ENCODE measurements at places on chromosomes 5 and 9.

DNA sequence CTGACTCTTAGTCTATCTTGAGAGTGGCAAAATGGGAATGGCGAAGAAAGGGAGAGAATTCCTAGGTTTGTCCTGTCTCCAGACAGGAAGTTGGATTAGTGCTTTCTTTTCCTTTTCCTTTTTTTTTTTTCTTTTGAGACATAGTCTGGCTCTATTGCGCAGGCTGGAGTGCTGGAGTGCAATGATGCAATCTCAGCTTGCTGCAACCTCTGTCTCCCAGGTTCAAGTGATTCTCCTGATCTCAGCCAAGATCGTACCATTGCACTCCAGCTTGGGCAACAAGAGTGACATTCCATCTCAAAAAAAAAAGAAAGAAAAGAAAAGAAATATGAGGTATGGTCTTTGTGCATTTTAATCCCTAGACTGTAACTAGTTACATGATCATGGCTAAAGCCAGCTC, 12.6 kb upstream of the KIF27 start:
- no peak for DNase-seq

DNA sequence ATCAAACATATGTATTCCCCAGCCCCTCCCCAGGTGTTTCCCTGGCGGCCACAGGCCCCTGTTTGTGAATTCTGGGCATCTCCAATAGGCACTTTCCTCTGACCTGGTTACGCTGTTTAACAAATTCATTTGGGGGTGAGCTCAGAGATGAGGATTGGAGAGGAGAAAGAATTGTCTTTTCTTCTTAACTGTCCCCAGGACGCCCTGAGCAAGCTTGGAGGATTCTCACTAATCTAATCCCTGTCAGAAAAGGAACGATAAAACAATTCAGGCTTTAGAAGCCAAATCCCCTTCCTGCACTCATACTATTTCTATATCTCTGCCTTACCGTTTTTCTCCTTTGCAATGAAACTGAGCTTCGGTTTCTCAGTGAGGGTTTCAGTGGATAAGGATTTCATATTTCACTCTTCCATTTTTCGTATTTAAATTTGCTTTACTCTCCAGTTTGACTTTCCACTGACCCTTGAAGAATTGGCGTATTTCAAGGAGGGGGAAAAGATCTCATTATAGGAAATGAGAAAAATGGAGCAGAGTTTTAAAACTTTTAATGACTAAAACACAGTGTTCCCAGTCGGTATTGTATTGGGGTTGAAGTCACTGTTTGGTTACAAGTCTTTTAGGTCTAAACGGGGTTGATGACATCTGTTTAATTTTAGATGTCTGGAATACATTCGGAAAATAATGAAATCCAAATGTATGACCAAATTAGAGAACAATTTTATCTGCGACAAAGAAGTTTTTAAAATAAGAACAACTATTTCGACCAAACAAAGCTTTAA, 180.1 kb downstream of the MACROH2A1 start:
- DNase-seq = no peak

DNA sequence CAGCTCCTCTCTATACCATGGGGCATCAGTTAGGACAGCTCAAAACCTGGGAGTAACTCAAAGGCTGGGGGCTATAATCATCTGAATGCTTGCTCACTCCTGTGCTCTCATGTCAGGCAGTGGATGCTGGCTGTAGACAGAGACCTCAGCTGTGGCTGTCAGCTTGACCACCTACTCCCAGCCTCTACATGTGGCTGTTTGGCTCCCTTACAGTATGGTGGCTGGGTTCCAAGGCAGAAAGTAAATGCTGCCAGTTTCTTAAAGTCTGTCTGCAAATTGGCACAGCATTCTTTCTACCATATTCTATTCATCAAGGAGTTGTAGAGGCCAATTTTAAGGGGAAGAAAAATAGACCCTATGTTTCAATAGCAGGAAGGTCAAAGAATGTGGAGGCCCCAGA, 66.9 kb downstream of the TMC1 start:
- DNase-seq = no peak

DNA sequence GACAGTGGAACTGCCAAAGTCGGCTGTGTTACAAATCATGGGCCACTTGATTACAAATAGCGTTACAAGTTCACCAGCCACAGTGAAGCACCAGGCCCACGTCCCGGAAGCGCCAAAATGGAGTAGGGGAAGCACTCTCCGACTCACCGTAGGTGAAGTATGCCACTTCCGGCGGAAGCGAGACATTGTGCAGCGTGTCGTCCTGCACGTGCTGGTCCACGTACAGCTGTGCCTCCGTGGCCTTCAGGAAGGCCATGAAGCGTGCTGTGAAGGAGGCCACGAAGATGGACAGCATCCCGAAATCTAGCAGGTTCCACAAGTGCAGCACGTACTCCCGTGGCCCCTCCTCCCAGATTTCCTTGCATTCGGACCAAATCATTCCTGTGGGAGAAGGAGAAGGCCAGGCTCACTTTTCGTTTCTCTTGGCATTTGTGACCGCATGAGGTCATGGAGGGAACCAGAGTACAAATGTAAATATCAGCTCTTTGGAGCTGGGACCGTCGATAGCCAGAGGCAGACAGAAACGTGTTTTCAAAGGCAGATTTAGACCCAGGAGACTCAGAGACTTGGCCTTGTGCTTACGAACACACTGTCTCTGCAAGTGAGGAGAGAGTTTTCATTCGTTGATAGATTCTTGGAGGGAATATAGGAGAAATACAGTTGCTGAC, 58.7 kb upstream of the SMIM32 start:
- DNase-seq = no peak

DNA sequence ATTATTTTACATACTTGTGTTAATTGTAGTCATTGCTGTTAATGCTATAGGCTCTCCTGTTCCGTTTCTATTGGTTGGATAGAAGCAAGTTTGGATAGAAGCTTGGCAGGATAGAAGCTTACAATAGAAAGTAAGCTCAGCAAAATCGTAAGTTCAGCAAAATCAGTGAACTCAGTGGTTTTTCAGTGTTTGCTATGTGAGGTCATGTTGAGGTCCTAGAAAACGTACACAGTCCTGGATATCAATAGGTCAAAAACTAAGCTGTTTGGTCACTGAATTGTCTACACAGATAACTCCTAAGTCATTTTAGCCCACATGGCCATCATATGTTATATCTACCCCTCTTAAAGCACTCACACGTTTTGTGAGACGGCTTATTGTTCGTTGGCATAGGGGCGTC, 299.4 kb downstream of the MAN2A1 start:
- no peak for DNase-seq

GRCh38 chr9:84305497-84306131, 34.9 kb downstream of the SLC28A3 start:
- DNase-seq = no peak

- peak; percentile 4 for DNase-seq
Observed at GRCh38 chr9:2919347-2919746, 75.5 kb upstream of the PUM3 start.

GRCh38 chr5:122316656-122317055, 4.6 kb downstream of the SNCAIP start:
- no peak for DNase-seq

DNA sequence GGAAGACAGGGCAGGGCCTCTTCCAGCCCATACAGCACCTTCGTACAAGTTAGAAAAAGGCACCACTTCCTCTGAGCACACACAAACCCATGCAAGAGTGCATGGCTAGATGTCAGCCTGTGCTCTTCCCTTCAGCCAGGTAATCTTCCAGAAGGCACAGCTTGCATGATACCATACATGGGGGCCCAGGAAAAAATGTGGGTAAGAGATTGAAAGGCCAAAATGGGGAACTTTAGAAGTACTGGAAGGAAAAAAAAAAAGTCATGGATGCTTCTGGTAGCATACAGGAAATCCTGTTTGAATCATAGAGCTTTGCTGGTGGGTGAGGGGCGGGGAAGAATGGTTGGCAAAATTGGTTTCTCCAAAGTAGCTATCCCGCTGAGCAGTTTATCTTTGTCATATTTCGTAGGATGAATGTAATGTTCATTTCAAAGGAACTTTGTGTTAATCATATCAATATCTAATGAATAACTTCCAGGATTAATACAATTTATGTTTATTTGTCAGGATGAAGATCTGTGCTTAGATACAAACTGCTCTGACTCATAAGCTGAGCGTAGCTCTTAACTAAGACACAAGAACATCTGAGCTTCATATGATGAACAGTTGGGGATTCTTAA, 78.2 kb upstream of the MAP3K1 start:
- DNase-seq = peak; percentile 13

GRCh38 chr5:1974081-1974480, 91.4 kb upstream of the IRX4 start:
- DNase-seq = no peak

DNA sequence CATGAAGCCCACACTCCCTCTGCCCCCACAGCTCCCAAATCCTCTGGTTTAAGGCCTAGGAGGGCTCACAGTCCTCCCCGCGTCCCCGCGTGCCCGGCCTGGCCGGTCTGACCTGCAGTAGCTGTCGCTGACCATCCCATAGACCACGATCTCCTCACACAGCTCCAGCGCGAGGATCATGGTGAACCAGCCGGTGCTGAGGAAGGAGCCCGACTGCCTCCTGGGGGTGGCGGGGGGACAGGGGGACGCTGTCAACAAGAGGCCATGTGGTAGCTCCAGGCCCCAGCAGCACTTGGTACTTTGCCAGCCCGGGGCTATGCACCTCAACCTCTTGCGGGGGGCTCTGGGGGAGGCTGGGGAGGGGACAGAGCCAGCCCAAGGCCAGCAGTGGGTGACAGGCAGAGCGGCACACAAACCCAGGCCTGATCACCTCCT, 7.0 kb downstream of the ST6GALNAC4 start:
- no peak for DNase-seq

DNA sequence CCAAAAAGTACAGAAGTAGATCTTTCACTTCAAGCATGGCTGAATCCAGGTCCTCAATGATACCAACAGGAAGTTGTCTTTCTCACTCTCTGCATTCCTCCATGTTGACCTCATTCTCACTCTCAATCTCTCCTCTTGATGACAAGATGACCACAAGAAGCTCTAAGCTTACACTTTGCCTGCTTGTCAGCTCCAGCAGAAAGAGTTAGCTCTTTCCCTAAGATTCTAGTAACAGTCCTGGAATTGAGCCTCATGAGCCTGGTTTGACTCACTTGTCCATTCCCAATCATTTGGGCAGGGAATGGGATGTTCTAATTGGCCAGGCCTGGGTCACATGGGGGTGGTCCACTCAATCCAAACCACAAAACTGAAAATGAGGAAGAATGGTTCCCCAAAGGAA, 3.3 kb upstream of the CLTA start:
- DNase-seq = peak; percentile 88

DNA sequence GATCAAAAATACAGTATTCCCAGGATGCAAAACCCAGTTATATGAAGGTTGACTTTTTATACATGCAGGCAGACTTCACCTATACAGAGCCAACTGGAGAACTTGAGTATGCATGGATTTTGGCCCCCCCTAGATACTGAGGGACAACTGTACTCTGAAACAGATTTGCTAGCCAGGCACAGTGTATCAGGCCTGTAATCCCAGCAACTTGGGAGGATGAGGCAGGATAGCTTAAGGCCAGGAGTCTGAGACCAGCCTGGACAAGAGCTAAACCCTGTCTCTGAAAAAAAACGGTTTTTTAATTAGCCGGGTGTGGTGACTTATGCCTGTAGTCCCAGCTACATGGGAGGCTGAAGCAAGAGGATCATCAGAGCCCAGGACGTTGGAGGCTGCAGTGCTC, 21.9 kb downstream of the PTBP3 start:
- no peak for DNase-seq

DNA sequence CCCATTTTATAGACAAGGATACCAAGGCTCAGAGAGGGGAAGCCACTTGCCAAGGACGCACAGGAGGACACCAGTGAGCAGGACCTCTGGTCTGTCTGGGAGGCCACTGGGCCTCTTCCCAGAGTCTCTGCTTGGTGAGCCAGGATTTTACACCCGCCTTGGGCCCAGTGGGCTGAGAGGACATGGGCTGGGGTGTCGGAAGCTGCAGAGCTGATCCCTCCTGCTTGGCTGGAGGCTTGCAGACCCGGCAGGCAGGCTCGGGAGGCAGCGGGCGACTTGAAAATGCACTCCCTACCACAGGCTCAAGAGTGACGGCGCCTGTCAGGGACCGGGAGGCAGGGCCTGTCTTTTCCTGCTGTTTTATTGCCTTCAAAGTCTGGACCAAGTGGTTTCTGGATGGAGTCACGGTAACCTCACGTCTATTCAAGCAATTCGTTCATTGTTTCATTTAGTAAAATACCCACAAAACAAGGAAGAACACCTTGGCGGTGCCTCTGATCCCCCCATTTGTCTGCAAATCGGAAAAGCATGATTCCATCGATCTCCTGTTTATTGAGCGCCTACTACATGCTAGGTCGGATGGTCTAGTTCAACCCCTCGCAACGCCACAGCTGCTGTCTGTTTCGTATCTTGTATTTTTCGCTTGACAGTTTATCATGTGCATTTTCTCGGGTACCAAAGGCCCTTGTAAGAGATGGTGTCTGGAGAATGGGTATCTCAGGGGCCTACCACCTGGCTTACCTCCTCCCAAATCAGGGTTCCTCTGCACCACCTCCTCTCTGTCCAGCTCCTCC, 108.1 kb upstream of the IER5L start:
- no peak for DNase-seq

DNA sequence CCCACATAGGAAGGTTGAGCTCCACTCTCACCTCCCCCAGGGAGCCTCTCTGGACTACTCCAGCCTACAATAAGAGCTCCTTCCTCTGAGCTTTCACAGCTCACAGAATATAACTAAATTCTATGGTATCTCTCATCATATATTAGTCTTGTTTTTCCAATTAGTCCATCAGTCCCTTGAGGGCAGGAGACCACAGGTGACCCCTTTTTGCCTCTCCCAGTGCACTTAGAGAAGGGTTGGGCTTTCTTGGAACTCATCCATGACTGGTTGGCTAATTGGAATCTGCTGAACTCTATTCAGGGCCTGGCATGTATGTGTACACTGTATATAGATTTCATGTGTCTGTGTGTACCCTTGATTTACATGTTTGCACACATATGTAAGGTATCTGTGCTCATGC, 50.4 kb upstream of the ARAP3 start:
- no peak for DNase-seq

GRCh38 chr5:178564811-178565550, 25.2 kb downstream of the COL23A1 start:
- peak; percentile 19 for DNase-seq

- DNase-seq = peak; percentile 29
Observed at GRCh38 chr5:74510476-74511075, 130.0 kb downstream of the ENC1 start.

DNA sequence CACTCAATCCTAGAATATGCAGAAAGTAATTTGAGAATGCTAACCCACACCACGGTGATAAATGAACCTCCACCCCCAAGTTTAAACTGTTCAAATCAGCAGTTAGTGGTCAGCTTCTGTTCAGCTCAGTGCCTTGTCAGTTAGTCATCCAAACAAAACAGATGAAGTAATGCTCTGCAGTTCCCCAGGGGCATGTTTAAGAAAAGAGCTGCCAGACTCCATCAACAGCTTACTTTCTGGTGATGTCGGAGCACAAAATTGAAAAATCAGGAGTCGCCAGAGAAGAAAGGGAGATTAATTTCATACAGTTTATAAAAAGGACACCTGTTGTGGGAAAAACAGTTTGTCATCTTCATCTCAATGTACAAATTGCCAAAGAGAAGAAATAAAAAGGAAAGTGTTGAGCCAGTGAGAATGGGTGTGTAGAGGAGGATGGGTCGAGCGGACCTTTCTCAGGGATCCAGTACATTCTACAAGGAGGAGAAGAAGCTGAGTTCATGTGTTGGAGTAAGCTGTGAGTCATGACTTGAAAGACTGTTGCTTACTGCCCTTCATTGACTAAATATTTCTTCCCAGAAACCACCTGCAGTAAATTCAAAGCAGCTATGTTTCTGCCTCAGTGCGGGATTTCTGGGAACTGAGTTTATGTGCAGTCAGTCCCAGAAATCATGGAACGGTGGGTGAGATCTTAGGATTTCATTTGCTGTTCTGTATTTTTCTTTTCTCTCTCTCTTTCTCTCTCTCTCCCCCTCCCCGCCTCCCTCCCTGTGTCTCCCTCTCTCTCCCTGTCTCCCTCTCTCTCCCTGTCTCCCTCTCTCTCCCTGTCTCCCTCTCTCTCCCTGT, 13.7 kb downstream of the TRIO start:
- peak; percentile 98 for DNase-seq
